ENCODE measurements at places on chromosomes 12 and 14.

GRCh38 chr12:12024911-12025682, 45.6 kb upstream of the BCL2L14 start:
- no peak for DNase-seq

DNA sequence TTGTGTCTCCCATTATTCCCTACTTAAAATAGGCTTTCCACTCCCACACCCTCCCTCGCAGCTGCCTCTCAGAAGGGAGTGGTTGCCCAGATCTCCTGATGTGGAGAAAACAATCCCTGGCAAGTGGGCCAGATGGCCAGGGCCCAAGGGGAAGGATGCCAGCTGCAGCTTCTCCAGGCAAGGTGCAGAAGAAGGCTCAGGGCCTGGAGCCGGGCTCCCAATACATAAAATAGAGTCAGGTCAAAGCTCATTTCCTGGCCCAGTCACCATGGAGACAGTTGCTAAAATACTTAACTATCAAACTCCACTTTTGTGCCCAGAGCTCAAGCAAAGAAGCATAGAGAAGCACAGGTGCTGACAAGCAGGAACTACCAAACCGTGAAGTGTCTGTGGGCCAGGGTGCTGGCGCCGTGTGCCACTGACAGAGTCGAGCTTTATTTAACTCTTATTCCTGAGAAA, 45.7 kb upstream of the ITPR2 start:
- no peak for DNase-seq

- no peak for DNase-seq
Measured at GRCh38 chr14:95504135-95505029, 12.1 kb downstream of the SYNE3 start.

DNA sequence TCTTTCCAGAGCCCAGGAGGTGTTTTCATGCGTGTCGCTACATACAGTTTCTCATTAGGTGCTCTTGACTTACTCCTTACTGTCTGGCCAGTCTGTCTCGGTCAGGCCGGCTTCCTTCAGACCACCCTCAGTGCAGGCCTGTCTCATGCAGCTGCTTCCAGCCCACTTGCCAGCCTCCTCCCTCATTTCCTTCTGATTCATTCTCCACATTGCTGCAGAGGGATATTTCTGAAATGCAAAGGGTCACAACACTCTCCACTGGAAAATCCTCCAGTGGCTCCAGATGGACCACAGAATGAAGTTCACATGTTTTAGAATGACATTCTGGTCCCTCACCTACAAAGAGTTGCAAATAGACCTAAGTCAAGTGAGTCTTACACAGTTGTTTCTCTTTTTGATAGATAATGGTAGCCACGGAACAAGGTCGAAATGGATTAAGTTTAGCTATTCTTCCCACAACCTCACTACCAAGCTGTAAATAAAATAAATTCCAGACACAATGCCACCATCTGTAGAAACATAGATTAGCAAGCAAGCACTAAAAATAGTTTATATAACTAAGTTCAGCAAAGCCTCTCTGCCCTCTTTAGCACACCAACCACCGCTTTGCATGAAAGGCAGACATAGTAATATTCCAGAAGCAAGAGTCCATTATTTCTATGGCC, 146.9 kb downstream of the ESR2 start:
- no peak for DNase-seq

GRCh38 chr14:105486974-105487448, 325 bp downstream of the CRIP1 start:
- DNase-seq, result no peak

DNA sequence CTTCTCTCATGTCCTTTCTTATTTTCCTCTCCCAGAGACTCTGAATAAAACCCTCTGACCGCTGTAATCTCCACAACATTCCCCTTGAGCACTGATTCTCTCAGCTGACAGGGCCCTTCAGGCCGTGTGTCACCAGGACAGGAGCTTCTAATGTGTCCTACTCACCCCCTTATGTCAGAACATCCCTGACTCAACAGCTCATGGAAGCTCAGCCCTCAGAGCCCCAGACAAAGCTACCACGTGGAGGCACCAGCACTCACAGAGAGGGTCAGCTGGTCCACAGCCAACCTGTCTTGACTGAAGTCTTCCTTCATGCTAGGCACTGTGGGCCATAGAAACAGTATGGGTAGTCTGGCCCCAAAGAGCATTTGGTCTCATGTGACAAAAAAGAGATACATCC, 49.8 kb downstream of the SMUG1 start:
- DNase-seq, result no peak

GRCh38 chr12:118290130-118290529, 82.6 kb downstream of the TAOK3 start:
- no peak for DNase-seq

DNA sequence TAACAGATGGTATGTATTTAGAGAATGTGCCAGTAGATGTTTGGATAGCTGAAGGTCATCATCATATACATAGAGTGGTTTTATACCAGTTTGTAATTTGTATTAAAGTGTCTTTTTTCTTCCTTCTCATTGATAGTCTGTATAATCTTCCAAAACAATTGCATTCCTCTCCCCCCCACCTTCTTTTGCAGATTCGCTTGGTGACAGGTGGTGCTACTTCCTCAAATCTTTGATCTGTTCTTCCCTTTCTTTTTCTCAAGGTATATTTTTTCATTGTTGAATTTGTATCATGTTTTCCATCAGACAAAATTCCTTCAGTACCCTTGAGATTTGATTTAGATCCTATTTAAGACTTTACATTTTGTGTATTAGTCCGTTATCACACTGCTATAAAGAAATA, 15.0 kb downstream of the TBC1D15 start:
- DNase-seq, result no peak

DNA sequence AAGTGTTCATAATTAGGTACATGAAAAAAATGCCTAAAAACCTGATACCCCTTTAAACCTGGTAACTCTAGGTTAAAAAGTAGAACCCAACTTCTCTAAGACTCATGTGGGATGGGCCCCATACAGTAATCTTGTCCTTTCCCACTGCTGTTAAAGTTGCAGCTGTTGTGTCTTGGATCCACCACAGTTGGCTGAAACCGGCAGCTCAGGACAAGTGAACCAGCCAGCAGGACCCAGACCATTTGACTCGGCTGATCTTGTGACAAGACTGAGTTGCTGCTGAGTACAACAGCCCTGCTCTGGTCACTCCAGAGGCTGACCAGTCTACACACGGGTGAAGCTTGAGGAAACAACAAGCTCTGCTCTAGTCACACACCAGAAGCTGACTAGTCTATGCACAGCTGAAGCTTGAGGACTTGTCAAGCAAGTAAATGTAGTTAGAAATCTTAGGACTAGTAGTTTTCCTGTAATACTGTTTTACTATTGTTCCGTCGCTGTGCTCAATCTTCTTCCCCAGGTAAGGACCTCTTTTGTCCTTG, 60.6 kb downstream of the DHRS2 start:
- no peak for DNase-seq

GRCh38 chr12:33718631-33719030, 279.0 kb upstream of the SYT10 start:
- DNase-seq, result no peak
